Stimulated activated CD4-positive, alpha-beta T cell treated with anti-CD3 and anti-CD28 coated beads, Interleukin-4, amount 100 ng/mL, for 48 hours (primary cell): ENCODE measurements at places on chromosomes 5 and 9.

DNA sequence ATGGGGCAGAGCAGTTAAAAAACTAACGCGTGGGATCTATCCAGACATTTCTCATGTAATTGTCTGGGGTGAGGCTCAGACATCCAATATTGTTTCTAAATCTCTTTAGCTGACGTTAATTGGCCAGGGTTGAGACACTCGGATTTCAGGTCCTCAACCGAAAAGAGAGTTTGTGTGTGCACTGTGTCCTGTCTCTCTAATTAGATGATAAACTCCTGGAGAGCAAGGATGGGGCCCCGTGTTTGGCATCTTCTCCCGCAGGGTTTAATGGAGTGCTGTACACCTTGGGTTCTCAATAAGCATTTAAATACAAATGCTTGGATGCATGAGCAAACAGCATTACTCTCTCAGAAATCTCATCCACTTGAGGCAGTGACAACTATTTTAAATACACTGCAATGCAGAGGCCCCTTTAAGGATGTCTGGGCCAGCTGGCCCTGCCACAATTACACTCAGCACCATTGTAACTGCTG is 139.6 kb downstream of the MTX3 start:
- DNase-seq, result no peak

- peak; percentile 40 for DNase-seq
Observed at GRCh38 chr5:132746954-132747615, at the start of gene CCNI2. CCNI2 (plus strand) TSS chr5:132747426; CDS start chr5:132747496, 70 bp downstream.

GRCh38 chr5:141605523-141606277 is 13.1 kb downstream of the DIAPH1 start:
- DNase-seq, result peak; percentile 38

GRCh38 chr9:93319301-93319991 is 132.0 kb upstream of the FAM120A start:
- DNase-seq, result no peak
